ENCODE measurements at places on chromosomes 7 and 10.

DNA sequence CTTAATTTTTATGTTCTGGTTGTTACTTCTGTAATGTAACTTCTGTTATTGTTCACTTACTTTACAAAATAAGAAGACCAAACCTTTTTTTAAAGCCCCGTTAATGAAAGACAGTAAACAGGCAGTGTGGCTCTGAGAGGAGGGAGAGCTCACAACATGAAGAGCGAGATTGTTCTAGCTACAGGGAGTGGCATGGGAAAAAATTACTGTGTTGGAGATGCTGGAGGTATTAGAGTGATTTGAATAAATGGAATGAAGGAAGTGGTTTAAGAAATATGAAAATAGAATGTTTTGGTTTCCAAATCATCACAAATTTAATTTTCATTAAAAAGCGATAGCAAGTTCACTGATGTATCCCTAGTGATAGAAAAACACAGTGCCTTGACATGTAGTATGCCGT is 31.8 kb downstream of the REEP3 start:
- DNase-seq: peak; percentile 64

DNA sequence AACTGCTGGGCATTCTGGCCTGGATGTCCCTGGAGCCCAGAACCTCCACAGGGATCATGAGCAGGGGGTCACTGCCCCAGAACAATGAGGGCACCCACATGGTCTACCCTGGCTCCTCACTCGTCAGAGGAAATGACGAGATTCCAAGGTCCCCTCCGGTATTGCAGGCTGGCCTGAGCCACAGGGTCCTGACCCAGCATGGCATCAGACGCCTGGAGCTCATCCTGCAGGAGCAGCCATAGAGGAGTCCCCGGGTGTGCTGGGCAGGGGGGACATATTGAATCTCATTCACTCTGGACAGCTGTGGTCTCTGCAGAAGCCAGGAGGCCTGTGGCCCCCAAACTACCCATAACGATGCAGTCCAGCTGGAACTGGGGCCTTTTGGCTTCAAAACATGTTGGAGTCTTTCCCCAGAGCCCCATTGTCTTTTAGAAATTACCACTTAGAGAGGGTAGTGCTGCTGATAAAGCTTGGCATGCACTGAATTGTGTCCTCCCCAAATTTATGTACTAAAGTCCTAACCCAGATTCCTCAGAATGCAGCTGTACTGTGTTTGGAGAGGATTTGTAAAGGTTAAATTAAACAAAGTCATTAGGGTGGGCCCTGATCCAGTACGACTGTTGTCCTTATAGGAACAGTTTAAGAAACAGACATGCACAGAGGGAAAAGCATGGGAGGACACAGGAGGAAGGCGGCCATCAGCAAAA is 27.7 kb downstream of the ANXA8 start:
- DNase-seq: no peak

GRCh38 chr7:138067774-138068173 is 8.5 kb upstream of the AKR1D1 start:
- DNase-seq: no peak

DNA sequence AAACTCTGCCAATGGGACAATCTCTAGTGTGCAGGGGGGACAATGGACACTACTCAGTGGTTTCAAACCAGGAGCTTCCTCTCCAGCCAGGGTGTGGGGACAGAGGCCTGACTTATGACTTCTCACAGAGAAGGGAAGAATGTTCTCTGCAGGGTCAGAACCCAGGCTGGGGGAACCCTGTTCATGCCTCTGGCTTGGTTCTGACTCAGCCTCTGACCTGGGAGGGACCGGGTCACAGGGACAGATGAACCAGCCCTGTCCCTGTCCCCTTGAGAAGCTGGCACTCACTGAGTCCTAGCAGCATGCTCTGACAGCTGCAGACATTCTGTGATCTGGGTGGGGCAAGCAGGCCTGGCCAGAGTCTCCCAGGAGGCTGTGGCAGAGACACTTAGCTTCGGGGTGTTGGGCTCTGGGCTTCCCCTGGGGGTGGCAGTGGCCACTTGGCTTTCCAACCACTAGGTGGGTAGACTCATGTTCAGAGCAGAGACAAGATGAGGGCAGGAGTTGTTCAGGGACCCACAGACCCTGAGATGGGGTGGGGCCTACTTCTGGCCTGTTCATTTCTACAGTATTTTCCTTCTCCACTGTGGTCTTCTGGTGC is 13.6 kb downstream of the TSPAN15 start:
- no peak for DNase-seq

DNA sequence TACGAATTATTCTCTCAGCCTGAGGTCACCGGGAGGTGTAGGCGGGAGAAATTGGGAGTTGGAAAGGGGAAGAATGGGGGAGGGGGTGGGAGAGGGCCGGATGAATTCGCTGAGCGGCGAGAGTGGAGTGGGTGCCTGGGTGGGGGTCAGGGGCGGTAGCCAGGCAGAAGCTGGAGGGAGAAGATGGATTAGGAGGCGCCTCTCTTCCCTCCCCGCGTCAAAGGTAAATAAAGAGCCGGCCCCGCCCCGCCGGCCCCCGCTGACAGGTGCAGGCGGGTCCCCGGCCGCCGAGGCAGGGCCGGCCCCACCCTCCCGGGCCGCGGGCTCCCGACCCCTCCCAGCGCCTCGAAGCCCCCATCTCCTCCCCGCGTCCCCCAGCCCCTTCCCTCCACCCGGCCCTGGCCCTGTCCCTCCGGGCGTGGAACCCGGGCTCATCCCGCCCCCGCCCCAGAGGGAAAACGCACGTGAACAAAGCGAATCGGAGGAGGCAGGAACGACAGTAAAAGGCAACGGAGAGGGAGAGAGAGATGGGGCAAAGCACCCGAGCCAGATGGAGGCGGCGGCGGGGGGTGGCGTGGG is 872 bp downstream of the FAM131B start:
- DNase-seq: no peak

DNA sequence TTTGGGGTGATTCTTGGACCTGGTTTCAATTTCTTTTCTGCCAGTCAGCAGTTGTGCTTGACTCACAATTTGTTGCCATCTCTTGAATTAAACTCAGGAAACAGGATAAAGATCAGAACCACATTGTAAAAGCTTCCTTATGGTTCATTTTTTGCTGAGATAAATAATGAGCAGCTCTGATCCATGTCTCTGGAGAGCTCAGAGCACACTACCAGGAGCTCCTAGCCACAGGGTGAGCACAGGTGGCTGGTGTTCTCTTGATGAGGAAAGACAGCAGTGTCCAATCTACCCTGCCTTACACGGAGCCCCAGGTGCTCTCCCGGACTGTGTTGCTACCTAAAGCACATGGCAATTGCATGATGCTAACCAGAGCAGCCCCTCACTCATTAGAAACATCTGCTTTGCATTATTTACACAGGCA is 17.2 kb upstream of the FAM170B start:
- no peak for DNase-seq

DNA sequence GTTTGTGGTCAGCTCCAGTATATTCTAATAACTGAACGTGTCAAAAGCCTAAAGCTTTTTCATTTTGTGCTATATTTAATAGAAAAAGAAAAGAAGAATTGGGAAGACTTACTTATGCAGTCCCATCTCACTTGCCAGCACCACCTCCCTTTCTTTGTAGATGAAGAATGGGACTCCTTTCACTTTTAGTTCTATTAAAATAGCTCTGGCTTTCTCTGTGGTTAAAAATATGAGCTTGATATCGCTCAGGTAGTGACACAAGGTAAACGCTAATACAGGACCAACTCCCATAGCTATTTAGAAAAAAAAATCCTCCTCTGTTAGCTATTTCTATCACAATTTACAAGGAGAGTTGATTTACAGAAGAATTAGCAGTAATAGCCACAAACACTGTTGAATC is 176.8 kb downstream of the PDE1C start:
- no peak for DNase-seq

DNA sequence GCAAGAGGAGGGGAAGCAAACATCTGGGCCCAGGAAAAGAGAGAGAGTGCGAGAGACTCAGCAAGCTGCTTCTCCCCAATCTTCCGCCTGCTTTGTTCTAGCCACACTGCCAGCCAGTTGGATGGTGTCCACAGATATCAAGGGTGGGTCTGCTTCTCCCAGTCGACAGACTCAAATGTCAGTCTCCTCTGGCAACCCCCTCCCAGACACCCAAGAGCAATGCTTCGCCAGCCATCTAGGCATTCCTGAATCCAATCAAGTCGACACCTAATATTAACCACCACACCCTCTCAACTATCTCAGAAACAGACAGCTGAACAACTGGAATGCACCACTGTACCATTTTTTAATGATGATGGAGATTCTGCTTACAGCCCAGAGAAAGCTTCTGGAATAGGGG is 57.1 kb downstream of the FAM107B start:
- DNase-seq: no peak

DNA sequence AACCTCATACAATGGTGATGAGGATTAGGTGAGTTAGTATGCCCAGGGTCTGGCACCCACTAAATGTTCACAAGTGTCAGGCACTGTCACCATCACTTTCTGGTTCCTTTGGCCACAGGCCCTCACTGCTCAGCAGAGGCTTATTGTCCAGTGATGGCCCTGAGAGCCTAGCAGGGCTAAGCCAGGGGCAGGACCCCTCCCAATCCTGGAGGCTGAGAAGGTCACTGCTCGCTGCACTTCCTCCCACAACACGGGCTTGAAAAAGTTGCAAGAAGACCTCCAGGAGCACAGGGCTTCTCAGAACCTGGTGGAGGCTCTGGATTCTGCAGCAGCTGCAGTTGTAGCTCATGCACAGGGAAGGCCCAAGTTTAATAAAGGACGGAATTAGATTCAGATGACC is 48.1 kb downstream of the DRGX start:
- no peak for DNase-seq

GRCh38 chr7:128934361-128935341 is 3.1 kb upstream of the IRF5 start:
- DNase-seq: no peak

DNA sequence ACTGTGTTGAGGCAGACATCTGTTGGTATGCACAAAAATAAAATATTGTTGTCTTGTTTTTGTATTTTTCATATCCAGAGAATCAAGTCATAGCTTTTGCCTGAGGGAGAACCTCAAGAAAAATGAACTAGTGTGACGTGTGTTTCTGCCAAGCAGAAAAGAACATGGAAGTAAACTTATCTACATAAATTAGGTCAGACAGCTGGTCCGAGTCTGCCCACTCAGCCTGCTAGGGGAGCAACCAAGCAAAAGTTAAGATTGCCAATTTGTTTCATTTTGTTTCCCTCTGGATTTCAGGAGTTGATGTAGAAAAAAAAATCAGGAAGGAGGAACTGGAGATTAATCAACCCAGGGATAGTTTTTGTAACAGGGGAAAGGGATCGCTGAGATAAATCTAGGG is 572.4 kb upstream of the LRRTM3 start:
- no peak for DNase-seq

GRCh38 chr7:82839063-82839462 is 323.6 kb downstream of the PCLO start:
- DNase-seq: no peak

DNA sequence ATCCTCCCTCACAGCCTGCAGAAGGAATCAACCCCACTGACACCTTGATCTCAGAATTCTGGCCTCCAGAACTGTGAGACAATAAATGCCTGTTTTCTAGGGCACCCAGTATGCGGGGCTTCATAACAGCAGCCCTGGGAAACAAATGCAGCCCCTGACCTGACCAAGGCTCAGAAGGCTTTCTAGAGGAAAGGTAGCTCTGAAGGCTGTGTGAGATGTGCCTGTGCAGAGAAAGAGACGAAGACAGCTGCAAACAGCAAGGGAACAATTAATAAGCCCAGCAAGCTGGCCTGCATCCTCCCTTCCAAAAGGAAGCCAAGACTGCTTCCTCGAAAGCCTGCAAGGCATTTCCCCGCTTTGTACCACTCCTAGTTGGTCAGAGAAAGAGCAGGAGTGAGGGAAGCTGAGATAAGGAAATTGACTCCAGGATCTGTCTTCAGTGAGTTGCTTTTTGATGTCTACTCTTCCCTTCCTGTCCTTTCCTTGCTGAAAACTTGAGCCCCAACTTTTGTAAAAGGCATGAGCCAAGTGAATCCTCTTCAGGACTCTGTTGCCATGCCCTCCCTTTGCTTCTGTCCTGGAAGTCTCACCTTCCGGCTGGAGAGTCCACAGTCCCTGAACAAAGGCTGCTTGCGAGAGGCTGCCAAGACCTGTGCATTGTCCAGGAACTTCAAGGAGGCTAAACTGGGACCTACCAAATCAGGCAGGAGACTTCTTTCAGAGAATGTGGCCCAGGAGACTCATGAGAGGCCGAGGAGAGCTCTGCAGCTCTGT is 71.2 kb upstream of the ARID5B start:
- DNase-seq: no peak

DNA sequence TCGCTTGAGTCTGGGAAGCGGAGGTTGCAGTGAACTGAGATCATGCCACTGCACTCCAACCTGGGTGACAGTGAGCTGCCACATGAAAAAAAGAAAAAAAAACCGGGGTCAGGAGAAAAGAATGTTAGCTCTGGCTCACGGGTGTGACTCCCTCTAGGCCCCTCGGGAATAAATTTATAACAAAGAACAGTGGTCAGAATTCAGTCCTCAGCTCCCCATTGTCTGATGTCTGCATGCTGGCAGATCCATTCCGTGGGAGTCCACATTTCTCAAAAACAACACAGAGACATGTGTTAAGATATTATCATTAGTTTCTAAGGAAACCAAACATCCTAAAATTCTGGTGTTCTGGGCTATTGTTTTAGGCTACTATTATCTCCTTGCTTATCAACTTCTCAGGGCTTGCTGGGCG is 90.6 kb downstream of the MARCHF5 start:
- DNase-seq: no peak

- DNase-seq: no peak
Measured at GRCh38 chr7:112136271-112137008, 69.8 kb downstream of the DOCK4 start.

GRCh38 chr10:123678376-123678775 is 12.2 kb downstream of the GPR26 start:
- DNase-seq: no peak

GRCh38 chr7:6436385-6436685 is 11.4 kb downstream of the DAGLB start:
- no peak for DNase-seq

- no peak for DNase-seq
Measured at GRCh38 chr10:132909491-132910071, 32.8 kb downstream of the CFAP46 start.

- no peak for DNase-seq
Measured at GRCh38 chr7:124071843-124072242, 39.0 kb upstream of the TMEM229A start.

- DNase-seq: no peak
Measured at GRCh38 chr10:110260746-110261477, 43.8 kb downstream of the SMNDC1 start.

DNA sequence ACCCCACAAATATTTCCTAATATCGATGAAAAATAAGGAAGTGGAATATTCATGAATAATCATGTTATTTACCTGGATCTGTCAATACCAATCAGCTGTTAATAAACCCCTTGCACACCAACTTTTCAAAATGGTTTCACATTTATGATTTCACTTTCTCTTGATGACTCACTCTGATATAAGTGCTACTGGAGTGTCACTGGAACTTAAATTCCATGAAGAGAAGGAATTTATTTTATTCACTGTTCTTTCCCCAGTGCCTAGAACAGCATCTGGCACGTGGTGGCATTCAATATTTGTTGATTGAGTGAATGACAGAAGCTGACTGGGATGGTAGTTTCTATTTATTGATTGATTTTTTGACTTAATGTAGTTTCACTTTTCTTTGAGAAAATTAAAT is 3.5 kb upstream of the ENO4 start:
- no peak for DNase-seq

GRCh38 chr7:4791738-4792536 is 16.5 kb downstream of the AP5Z1 start:
- DNase-seq: no peak

- DNase-seq: no peak
Measured at GRCh38 chr7:34776748-34777358, 118.8 kb downstream of the NPSR1 start.

- no peak for DNase-seq
Measured at GRCh38 chr7:125193263-125193662, 263.6 kb upstream of the POT1 start.

- DNase-seq: no peak
Measured at GRCh38 chr7:108413782-108414492, 42.3 kb downstream of the NRCAM start.

Measured in HS-5 (cell line).